ENCODE measurements at places on chromosomes 3 and 15.

- no peak for DNase-seq
Observed at GRCh38 chr3:156632601-156633000, 41.8 kb upstream of the TIPARP start.

DNA sequence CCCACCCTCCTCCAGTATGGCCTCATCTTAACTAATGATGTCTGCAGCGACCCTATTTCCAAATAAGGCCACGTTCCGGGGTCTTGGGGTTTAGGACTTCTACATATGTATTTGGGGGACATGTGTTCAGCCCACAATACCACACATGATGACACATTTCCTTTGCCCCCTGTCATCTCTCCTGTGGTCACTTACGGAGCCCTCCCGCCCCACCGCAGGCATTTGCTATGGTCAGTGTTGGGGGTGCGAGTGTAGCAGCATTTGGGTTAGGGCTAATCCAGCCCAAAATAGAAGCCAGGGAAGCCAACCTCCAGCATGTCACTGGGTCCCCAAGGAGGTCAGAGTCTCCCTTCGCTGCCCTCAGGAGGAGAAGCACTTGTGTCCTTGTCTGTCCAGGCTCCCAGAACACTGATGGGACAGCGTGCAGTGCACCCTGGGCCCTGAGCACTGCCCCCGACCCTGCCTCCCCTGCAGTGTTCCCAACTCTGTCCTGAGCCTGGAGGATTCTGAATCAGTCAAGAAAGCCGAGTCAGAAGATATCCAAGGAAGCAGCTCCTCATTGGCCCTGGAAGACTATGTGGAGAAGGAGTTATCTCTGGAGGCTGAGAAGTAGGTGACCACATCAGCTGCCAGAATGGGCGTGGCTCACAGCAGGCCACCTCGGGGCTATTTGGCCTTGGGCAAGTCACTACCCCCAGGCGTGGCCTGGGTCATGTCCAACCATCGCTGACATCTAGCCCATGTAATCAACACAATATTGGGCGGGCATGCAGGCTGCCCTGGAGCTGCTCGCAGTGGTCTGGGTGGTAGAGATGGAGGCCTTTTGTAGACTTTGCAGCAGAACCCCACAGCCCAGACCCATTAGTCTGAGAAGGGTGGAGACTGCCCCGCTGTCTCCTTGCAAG, 46.9 kb upstream of the FGD5 start:
- no peak for DNase-seq

- peak; percentile 69 for DNase-seq
Observed at GRCh38 chr3:105527535-105527934, 160.8 kb downstream of the ALCAM start.

DNA sequence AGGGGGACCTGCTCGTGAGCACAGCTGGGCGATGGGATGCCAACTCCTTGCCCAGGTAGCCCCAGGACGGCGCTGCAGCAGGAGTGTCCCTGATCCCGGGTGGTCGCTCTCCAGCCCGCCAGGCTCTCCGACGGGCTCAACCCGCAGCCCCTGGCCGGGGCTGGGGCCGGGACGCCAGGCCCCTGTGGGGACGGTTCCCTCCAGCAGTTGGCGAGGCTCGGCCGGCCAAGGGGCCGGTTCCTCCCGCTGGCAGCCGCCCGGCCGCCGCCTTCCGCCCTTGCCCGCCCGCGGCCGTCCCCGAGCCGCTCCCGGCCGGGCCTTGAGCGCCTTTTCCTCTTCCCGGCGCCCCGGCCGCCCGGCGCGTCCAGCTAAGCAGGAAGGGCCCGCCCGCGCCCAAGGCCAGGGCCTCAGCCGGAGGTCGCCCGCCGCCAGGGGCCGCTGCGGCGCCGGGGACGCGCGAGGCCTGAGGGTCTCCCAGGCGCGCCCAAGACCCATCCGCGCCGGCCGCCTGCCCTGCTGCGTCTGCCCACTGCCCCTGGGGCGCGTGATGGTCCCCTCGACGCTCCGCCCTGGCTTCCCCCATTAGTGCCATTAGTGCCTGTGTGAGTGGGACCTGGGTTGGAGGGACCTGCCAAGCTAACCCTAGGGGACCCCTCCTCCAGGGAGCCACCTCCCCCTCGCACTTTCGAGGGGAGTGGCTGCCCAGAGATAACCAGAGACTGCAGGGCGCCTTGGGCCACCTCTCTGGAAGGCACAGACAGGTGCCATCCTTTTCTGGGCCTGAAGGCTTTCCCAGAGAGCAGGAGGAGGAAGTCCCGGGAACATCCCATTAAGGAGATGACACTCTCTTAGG, 106.4 kb downstream of the FBLN2 start:
- no peak for DNase-seq

DNA sequence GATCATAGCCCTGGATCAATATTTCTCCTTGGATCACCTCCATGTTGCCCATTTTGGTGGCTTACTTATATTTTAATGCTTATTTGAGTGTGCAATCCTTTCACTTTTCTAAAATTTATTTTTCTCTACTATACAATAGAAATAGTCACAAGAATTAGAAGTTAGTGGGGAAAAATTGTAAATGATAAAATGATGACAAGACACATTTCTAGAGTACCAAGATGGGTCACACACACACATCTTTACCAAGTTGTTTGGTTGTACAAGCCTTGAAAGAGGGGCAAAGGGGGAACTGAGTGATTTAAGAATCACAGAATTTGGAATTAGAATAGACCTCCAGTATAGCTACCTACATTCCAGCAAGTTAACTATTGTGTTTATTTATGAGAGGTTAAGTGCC, 545.8 kb downstream of the RBMS3 start:
- no peak for DNase-seq

- no peak for DNase-seq
Observed at GRCh38 chr3:135966271-135966961, 888 bp downstream of the PPP2R3A start.

DNA sequence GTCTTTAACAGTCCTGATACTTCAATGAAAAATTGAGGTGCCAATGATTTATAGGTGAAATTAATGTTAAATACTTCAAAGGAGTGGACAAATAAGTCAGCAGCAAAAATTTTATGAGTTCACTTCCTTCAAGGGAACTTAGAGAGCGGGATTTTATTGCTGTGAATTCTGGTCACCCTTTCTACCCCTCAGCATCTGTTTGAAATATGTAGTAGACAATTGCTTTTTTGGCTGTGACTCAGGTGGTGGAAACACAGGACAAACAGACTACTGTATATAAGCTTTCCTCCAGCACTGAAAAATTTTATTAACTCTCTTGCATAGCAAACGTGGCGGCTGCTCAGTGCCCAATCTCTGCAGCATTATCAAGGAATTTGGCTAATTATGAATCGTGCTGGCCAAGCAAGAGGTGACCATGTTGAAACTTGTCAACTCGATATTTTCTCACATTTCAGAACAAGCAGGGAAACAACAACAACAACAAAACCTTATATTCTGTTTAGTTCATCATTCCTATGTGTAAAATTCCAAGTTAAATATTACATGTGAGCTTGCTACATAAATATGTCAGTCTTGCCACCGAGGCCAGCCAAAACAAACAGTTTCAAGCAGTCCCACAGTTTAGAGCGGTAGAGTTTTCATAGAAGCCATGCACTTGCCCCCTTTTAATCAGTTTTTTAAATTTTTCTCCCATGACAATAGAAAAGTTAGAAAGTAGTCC, 420.2 kb downstream of the FOXP1 start:
- DNase-seq: no peak

DNA sequence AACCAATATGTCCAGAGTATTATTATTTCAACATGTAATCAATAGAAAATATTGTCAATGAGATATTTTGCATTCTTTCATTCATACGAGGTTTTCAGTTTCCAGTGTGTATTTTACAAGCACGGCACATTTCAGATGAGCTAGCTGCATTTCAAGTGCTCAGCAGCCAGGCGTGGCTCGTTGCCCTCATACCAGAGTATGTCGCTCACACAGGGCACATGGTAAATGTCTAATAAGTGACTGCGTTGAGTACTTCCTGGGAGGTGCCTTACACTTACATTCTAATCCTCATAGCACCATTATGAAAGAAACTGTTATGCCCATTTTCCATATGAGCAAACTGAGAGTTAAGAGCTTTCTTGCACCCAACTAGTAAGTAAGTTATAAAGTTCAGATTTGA, 47.4 kb downstream of the TMEM266 start:
- DNase-seq: no peak

DNA sequence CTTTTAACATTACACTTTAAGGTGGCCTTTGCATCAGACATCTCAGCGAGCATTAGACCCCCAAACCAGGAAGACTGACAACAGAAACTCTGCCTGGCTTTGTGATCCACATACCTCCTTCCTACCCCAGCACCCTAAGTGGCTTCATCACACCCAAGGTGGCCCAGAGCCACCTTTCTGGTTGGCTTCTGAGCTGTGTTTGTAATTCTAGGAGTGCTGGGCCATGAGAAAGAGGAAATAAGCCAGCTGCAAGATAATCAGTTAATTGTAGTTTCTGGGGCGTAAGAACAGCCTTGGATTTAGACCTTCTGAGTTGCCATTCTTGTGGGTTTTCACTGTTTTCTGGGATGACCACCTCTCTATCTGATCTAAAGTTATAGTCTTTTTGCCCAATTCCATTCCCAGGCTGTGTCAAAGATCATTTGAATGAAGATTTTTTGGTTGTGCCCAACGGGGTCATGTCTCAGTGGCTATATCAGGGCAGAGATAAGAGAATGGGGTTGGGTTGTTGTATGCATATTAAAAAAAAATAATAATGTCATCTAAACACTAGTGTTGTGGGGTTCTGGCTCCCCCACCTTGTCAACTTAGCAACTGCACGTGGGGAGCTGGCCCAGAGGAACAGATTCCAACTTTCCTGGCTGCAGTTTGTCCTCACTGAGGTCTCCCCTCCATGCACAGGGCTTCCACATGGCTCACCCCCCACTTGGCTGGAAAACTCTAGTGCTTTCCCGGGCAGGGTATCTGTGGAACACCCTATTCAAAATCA, 234.8 kb upstream of the WNT5A start:
- DNase-seq: no peak

DNA sequence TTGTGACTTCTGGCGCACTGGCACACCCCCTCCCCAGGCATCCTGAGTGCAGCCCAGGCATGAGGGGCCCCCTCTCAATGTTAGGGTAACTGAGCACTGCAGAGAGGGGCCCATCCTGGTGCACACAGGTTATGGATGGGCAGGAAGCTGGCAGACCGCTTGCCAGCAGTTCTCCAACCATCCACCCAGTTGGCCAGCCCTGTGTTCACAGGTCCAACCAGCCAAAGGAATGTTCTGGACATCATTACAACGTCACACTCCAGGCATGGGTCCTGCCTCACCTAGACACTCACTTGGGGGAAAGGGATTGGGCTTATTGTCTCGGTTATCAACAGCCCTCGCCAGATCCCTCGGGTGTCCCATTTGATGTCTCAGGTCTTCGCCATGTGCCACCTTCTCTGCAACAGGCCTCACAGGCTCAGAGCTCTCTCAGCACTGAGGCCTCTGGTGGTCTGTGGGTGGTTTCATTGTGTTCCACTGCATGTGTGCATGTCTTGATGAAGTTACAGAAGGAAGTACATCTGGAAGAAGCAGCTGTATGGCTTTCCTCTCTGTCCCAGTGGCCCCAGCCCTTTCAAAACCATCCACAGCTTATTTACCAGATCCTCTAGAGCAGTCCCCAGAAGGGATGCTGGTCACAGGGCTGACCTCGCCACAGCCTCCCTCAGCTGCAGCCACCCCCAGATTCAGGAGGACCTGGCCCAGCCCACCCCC, 23.7 kb downstream of the ADCY5 start:
- no peak for DNase-seq

DNA sequence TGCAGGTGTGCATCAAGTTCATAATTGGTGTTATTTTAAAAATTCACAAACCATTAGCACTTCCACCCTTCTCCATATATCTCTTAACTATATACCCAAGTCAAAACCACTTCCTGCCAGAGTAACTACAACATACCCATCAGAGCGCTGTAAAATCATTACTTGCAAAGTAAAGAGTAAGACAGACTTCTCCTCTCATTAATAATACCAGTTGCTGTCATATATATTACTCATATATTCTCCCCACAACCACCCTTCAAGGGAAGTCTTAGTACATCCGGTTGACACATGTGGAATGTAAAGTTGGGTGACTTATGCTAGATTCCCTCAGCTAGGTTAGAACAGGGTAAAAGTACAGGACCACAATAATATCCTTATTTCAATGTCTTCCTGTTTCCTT, 5.6 kb downstream of the TERC start:
- no peak for DNase-seq

DNA sequence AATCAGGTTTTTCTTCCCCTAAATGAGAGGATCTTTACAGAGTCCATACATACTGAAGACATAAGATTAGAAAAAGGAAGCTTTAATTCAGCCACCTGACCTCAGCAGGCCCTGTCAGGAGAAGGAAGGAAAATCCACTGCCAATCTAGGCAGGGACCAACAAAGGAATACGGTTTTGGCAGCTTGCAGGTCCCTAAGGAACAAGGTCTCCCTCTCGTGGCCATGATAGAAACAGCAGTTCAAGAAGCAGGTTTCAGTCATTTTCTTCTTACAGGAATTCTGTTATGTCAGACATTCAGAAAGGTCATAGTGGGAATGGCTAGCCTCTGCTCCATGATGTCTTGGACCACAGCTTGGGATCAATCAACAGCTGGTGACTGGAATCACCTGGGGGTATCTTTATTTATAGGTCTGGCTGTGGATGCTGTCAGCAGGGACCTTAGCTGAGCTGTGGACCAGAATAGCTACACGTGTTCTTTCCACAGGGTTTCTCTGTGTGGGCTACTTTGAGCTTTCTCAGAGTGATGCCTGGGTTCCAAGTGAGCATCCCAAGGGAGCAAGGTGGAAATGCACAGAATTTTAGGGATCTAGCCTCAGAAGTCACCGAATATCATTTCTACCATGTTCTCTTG, 9.4 kb upstream of the CMSS1 start:
- peak; percentile 29 for DNase-seq

GRCh38 chr15:39654304-39654703, 73.4 kb downstream of the THBS1 start:
- DNase-seq: no peak

GRCh38 chr3:16897254-16897926, 12.6 kb downstream of the PLCL2 start:
- DNase-seq: peak; percentile 55

Data from SHP77 treated with DMSO at 0.1 percent for 48 hours (cell line).